ENCODE measurements at places on chromosomes 2 and 18. TPM values are rescaled to one million over a fixed set of nuclear protein-coding genes. Genes with fewer than 3 reads are reported as not detected.

GRCh38 chr2:143706354-143706753, 577.1 kb downstream of the ARHGAP15 start:
- H3K4me1 ChIP-seq = no peaks in the 10 kb centered on the region
- DNase-seq = no peak
- no peak overlapping the region for H3K4me3 ChIP-seq
- no peaks in the 10 kb centered on the region for H3K36me3 ChIP-seq

DNA sequence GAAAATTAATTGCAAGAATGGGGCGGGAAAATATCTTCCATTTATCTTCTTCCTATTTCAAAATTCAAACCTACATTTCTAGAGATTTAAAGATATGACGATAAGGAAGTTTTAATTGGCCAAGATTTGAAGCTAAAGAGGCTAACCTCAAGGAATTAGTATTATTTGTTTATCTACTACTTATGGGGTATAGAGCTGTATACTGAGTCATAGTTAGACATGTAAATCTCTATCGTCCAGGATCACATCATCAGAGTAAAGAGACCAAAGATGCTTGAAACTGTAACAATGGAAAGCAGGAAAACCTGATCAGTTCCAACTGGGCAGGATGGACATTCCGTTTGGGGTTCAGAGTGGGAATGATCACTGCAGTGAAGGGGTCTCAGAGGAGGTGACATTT, 95.2 kb upstream of the KLF7 start:
- H3K4me3 ChIP-seq = no peak overlapping the region
- H3K27me3 ChIP-seq = no peaks in the 10 kb centered on the region
- no peaks in the 10 kb centered on the region for H3K36me3 ChIP-seq
- H3K27ac ChIP-seq = no peak overlapping the region
- DNase-seq = no peak
- H3K4me1 ChIP-seq = peaks cover 20% of the 10 kb centered on the region

DNA sequence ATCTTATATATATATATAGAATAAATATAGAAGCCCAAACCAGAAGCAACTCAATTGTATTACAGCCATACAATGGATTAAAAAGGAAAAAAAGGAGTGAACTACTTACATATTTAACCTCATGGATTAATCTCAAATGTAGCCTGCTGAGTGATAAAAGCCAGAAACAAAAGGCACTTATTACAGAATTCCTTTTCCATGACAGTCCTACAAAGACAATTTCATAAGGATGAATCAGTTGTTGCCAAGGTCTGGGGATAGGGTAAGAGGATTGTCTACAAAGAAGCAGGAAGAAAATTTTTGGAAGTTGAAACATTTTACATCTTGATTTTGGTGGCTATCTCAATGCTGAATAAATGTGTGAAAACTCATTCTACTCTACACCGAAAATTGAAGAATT, 103.9 kb upstream of the DCC start:
- DNase-seq = no peak
- H3K27ac ChIP-seq = no peak overlapping the region
- no peak overlapping the region for H3K4me3 ChIP-seq
- H3K4me1 ChIP-seq = no peaks in the 10 kb centered on the region

GRCh38 chr2:54295911-54296310, 39.9 kb upstream of the TSPYL6 start:
- H3K36me3 ChIP-seq = no peaks in the 10 kb centered on the region
- H3K27ac ChIP-seq = no peak overlapping the region
- H3K4me1 ChIP-seq = no peaks in the 10 kb centered on the region
- H3K27me3 ChIP-seq = no peaks in the 10 kb centered on the region

GRCh38 chr2:151560289-151560688, 150.6 kb downstream of the RIF1 start:
- H3K36me3 ChIP-seq = no peaks in the 10 kb centered on the region
- H3K4me3 ChIP-seq = no peak overlapping the region
- H3K4me1 ChIP-seq = no peaks in the 10 kb centered on the region
- H3K27me3 ChIP-seq = no peaks in the 10 kb centered on the region
- no peak overlapping the region for H3K27ac ChIP-seq
- DNase-seq = no peak

Gene BOLL
- total RNA-seq = not detected

Gene IL1B
- total RNA-seq = 1.5 TPM

Gene HJURP
- 4.9 TPM for total RNA-seq

Measured in spinal cord (tissue), 10 donors.